ENCODE measurements at places on chromosomes 11 and 22.

DNA sequence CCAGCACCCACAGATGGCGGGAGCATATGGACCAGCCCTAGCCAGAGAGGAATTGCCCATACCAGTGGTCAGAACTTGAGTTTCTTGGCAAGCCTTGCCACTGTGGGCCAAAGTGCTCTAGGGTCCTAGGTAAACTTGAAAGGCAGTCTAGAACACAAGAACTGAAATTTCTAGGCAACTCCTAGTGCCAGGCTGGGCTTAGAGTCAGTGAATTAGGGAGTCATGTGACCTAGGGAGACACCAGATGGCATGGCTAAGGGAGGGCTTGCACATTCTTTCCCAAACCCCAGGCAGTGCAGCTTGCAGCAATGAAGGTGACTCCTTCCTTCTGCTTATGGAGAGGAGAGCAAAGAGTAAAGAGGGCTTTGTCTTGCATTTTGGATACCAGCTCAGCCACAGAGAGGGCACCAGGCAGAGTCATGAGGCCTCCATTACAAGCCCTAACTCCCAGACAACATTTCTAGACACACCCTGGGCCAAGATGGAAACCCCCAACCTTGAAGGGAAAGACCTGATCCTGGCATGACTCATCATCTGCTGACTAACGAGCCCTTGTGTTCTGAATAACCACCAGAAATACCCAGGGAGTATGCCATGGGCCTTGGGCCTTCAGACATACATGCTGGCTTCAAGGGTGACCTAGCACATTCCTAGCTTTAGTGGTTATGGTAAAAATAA, 19.2 kb upstream of the OR56A3 start:
- no peak for DNase-seq

- DNase-seq = no peak
Observed at GRCh38 chr11:32098142-32098903, 7.4 kb downstream of the RCN1 start.

DNA sequence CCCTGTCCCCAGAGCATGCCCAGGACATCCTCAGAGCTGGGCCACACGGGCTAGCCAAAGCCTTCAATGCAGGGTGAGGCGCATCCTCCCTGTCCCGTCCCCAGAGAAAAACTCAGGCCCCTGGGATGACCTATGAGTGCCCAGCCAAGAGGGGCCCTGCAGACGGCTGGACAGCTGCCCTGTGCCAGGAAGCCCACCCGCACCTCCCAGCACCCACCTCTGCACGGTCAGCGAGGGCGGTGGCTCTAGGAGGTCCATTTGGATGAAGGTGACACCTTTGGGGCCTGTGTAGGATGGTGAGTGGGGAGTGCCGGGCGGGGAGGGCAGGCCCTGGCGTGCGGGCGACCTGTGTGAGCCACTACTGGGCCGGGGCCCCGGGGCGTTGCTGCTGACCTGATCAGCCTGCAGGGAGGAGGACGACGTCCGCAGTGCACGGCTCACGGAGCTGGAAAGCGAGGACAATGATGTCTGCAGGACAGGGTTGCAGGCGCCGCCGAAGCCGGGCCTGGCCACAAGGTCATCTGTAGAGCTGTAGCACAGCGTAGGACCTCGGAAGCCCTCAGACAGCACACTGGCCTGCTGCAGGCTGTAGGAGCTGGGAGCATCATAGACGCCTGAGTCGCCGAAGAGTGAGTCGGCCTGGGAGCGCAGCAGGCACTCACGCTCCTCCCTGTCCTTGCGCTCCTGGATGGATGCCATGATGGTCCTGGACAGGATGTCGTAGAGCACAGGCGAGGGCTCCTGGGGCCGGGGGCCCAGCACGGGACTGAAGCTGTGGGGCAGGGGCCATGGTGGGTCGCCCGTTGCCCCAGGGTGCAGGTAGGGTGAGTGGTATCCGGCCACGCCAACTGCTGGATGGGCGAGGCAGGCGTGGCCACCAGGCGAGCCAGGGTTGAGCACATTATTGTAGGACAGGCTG, 180.5 kb downstream of the IGLL1 start:
- DNase-seq = no peak

DNA sequence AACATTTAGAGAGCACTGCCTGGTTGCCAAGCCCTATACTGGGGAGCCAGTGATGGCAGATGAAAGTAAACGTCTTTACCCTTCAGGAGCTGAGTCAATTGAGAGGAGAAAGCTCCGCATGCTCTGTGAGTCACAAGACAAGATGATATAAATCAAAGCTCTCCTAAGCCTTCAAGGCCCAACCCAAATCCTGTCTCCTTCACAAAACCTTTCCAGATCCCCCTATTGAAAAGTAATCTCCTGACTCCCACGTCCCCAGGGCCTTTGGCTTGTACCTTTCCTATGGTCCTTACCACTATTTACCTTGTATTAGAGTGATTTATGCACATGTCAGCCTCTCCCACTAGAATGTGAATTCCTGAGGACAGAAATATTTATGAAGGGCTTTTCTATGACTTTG, 230.1 kb upstream of the TENM4 start:
- DNase-seq = no peak

GRCh38 chr11:78759071-78759470, 184.4 kb upstream of the NARS2 start:
- no peak for DNase-seq

DNA sequence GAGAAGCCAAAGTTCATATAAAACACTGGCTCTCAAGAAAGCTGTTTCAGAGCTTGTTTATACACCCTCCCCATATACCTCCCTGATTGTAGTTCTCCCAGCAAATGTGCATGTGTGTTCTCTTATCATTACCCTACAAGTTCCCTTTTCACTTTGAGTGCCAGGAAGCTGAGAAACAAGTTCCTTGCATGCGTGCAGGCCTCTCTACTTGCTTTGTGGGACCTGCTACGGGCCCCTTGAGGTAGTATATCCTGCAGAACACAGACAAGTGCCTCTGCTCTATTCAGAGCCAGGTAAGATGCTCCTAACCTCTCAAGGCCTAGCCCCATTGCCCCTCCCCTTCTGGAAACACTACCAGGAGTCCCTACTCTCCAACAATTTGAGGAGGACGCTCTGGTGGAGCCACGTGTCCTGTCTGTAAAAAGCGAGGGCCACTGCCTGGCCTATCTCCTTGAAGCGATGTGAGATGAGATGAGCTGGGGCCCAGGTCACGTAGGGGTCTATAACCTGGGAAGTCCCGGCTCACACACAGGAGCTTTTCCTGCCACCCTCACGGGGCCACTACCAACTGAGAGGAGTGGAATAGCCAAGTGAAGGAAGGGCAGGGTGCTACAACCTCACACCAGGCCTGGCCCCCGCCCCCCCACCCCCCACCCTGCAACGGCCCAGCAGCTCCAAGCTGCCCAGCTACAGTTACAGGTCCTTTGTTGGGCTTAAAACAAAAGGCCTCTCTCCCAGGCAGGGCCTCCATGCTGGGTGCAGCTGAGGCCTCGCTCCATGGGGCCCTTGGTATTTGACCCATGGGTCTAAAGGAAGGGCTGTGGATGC, 2.6 kb upstream of the ATP5MGL start:
- DNase-seq = no peak

- no peak for DNase-seq
Observed at GRCh38 chr11:126088999-126089398, 26.3 kb upstream of the CDON start.

- DNase-seq = peak; percentile 29
Observed at GRCh38 chr11:128341280-128342248, 245.8 kb downstream of the ETS1 start.

DNA sequence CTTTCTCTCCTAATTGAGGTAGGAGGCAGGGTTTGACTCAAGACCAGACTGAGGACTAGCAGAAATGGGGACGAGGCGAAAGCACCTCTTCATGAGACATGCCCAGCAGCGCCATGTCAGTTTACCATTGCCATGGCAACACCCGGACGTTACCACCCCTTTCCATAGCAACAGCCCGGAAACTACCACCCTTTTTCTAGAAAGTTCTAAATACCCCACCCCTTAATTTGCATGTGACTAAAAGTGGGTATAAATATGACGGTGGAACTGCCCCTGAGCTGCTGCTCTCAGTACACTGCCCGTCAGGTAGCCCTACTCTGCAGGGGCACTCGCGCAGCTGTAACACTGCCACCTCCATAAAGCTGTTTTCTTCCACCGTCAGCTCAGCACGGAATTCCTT, 5.9 kb upstream of the RAC2 start:
- DNase-seq = no peak

DNA sequence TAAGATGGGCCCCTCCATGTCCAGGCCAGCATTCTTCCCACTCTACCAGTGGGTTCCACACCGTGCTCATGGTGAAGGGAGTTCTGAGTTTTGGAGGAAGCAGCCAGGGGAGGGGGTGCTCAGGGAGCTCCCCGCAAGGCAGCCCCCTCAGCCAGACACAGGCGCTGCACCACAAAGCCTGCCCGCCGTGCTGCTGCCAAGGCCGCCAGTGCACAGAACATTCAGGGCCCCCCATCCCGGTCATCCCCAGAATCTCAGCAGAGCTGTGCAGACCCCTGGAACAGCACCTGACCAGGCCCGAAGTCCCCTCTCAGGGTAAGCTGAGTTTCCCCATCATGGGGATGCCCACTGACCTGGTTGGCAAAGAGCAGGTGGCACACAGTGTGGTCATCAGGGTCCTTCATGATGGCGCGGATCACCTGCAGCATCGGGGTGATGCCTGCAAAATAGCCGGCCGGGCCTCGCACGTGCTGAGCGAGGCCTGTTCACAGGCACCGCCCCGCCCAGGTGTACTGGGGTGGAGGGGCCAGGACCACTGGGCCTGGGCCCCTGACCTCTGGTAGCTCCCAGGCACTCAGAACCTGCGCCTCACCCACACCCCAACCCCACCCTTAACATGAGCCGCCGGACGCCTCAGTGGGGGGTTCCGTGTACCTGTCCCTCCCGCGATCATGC, 12.4 kb upstream of the POLDIP3 start:
- no peak for DNase-seq
